ENCODE measurements at places on chromosomes 6 and 20.

DNA sequence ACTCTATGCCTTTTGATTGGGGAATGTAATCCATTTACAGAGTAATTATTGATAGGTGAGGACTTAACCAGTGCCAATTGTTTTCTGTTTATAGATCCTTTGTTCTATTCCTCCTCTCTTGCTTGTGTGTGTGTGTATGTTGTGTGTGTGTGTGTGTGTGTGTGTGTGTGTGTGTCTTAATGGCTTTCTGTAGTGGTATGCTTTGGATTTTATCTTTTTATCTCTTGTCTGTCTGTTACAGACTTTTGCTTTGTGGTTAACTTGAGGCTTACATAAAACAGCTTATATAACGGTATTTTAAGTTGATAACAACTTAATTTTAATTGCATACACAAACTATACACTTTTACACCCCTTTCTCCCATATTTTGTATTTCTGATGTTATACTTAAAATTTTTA lies 54.7 kb downstream of the CDC5L start:
- no peak for DNase-seq

DNA sequence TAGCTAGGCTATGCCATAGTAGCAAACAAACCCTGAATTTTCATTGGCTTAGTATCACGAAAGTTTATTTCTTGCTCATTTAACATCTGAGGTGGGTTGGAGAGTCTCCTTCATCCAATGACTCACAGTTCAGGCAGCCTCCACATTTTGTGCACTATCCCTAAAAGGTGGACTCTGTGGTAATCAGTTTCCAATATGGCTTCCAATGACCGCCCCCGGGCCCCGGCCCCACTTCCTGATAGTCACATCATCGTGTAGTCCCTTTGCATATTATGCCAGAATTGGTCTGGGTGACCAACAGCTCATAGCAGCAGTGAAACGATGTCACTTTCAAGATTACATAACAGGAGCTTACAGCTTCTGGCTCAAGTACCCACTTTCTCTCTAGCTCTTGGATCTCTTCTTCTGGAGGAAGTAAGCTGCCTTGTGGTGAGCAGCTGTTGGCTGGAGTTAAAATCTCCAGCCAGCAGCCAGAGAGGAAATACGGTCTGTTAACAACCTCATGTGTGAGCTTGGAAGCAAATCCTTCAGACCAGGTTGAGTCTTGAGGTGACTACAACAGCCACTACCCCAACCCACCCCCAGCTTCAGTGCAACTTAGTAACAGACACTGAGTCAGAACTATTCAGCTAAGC lies 7.8 kb downstream of the HCRTR2 start:
- DNase-seq, result no peak

DNA sequence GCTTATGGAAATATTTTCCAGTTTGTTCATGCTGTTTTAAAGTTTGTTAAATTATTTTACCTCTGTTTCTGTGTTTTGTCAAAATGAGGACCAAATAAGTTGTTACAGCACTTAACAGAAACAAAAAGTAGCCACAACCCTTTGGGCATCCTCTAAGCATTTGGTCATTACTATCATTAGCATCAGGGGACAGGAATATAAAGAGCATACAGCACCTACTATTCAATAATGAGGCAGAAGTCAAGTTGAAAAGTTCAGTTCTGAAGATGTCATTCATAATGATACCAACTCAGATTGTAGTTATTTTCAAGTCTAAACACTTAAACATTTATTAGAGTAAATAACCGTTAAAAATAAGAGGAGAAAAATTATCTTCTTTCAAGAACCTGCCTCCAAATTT lies 862.3 kb upstream of the FLRT3 start:
- DNase-seq, result no peak

DNA sequence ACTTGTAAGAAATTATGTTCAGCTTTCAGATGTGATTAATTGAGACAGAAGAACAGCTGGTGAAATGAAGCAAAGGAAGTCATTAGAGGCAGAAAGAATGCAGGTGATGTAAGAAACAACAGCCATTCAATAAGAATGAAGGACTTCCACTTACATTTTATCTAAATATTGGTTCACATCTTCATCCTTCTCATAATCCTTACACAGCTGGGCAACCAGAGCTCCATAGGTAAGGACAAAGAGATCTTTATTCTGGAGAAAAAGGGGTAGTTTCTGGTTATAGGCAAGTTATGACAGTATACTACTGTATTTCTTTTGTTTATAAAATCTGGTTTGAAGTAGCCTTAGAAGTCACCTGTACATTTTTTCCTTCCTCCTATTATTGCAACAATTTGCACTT lies 2.3 kb downstream of the TRAPPC3L start:
- DNase-seq, result no peak
